Aorta (tissue), 5 donors: ENCODE measurements at places on chromosomes 3 and 15. TPM values are rescaled to one million over a fixed set of nuclear protein-coding genes. Genes with fewer than 3 reads are reported as not detected.

DNA sequence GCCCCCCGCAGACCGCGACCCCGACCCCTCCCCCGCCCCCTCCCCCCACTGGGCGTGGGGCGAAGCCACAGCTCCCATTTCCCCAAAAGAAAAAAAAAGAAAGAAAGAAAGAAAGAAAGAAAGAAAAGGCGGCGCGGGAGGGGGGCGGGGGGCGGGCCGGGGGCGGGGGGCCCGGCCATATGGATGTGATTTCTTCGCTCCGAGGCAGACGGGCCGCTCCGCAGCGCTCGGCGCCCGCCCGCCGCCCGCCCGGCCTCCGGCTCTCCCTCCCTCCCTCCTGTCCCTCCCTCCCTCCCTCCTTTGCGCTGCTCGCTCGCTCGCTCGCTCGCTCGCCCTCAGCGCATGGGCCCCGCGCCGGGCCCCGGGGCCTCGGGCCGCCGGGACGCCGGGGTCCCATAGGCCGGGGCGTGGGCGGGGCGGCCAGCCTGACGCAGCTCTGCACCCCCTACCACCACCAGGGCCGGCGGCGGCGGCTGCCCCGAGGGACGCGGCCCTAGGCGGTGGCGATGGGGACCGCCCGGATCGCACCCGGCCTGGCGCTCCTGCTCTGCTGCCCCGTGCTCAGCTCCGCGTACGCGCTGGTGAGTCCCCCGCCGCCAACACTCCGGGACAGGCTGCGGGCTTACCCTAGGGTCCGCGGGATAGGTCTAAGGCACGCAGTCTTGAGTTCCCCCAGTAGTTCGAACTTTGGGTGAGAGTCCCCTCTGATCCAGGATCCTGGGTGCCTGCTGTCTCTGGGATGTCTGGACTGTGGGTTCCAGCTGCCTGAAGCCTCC is 5.7 kb downstream of the PTH1R start:
- DNase-seq: no peak

DNA sequence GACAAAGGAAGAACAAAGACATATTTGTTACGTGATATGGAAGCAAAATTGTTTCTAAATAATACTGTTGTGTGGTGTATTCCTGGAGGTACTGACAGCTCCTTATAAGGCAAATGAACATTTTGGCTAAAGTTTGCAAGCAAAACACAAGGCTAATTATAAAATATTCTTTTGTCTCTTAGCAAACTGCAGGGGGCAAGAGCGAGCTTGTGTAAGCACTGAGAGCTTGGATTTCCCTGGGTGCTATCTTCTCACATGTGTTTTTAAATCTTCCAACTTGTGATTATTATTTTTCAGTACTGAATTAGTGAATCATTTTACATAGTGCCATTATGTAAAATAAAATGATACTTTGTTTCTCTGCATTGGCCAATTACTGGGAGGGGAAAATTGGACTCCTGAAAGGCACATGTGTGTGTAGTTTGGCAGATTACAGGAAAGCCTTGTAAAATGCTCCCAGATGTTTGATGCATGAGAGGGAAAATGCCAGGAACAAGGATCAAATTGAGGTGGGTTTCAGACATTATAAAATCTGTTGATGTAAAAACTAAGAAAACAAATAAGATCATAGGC is 611.5 kb downstream of the AGBL1 start:
- DNase-seq: no peak

DNA sequence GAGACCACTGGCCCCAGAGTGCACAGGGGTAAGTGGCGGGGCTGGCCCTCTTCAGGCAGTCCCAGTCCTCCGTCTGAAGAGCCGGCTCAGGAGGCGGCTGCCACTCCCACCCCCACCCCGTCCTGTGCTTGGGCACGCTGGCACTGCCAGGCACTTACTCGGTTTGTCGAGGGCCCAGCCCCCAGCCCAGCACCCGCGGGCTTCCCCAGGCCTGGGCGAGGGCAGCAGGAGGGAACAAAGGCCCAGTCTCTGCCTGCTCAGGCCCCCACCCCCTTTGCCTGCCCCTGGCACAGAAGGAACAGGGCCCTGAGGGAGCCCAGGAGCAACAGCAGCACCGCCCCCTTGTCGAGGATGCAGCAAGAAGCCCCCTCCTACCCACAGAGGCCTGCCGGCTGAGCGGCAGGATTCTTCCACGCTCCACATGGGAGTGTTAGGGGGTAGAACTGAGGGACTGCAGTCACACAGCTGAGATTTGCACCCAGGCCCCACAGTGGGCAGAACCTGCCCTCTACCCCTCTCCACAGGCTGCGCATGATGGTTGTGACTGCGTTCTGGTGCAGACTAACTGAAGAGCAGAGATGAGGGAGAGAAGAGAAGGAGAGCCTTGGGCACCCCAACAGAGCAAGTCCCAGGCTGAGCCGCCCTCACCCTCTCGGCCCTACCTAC is 8.9 kb downstream of the DUSP7 start:
- DNase-seq: peak; percentile 77

- no peak for DNase-seq
Measured at GRCh38 chr3:47475029-47475569, 642 bp downstream of the SCAP start.

GRCh38 chr3:13932578-13933295 is 52.9 kb upstream of the WNT7A start:
- no peak for DNase-seq

GRCh38 chr3:127374086-127375010 is 86.5 kb upstream of the PRR20G start:
- peak; percentile 34 for DNase-seq

The FAM162A gene
- 23.7 TPM for total RNA-seq

DNA sequence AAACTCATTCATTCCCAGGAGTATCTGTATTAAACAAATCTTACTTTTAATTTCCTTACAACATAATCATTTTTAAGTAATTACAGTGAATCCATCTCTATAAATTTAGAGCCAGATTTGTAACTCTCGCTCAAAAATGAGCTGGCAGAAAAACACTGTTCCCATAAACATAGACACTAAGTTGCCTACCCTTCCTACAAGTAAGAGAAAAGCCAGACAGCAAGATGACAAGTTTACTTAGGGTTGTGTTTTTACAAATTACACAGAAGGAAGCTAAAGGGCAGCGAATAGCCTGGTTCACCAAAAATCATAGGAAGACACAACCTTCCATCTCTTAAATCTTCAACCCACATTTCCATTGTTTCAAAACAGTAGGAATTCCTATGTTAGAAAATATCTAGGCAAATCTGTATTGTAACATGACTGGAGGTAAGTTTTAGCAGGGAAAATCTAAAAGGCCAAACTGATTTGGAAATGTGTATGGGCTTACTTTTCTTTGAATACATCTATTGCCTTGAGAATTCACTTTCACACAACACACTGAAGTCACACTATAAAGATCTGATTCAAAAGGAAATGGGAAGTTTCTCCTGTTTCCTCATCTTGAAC is 21.7 kb downstream of the HERC1 start:
- DNase-seq: no peak

The RGMA gene
- 25.3 TPM for total RNA-seq

The MOBP gene
- not detected for total RNA-seq

GRCh38 chr3:50316657-50317242 is 5.8 kb downstream of the HYAL2 start:
- DNase-seq: peak; percentile 62

DNA sequence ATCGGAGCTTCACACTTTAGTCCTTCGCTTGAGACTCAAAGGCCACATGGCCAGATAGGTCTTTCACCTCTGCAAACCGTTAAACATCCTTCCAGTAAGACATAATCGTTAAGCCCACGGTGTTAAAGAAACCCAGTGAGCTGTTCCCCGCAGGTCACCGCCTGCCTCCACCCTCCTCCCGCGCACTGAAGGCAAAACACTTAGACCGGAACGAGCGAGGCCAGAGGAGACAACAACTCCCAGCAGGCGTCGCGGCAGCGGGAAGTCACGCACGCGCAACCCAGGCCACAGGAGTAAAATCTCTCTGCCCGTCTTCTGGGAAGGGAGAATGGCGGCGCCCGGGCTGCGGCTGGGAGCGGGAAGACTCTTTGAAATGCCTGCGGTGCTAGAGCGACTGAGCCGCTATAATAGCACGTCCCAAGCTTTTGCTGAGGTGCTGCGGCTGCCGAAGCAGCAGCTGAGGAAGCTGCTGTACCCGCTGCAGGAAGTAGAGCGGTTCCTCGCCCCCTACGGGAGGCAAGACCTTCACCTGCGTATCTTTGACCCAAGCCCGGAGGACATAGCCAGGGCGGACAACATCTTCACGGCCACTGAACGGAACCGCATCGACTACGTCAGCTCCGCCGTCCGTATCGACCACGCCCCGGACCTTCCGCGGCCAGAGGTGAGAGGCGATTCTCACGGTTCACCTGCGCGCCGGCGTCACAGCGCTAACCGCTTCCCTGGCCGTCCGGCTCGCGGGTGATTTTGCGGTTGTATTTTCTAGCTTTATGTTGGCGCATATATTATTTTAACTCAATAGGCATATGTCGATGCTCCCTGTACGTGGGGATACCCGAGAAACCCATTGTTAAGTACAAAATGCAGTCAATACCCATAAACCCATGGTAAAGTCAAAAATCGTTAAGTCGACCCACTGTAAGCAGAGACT is at the start of gene GTPBP8:
GTPBP8 (plus strand) TSS at position 313 of the 931 bp plus-strand sequence; CDS start at position 329, 16 bp downstream.
- DNase-seq: peak; percentile 95

- no peak for DNase-seq
Measured at GRCh38 chr15:69531665-69532027, 79.0 kb downstream of the RPLP1 start.

The RBM15B gene
- 22.4 TPM for total RNA-seq

GRCh38 chr3:16795581-16795980 is 89.2 kb upstream of the PLCL2 start:
- DNase-seq: no peak

The NPAP1 gene
- not detected for total RNA-seq

The ALDH1A2 gene
- 5.9 TPM for total RNA-seq

The GNAT1 gene
- total RNA-seq: not detected

The UBL7 gene
- total RNA-seq: 27.0 TPM

- no peak for DNase-seq
Measured at GRCh38 chr15:88238618-88239430, 17.7 kb downstream of the NTRK3 start.

GRCh38 chr3:64321747-64322146 is 96.5 kb upstream of the PRICKLE2 start:
- DNase-seq: no peak

DNA sequence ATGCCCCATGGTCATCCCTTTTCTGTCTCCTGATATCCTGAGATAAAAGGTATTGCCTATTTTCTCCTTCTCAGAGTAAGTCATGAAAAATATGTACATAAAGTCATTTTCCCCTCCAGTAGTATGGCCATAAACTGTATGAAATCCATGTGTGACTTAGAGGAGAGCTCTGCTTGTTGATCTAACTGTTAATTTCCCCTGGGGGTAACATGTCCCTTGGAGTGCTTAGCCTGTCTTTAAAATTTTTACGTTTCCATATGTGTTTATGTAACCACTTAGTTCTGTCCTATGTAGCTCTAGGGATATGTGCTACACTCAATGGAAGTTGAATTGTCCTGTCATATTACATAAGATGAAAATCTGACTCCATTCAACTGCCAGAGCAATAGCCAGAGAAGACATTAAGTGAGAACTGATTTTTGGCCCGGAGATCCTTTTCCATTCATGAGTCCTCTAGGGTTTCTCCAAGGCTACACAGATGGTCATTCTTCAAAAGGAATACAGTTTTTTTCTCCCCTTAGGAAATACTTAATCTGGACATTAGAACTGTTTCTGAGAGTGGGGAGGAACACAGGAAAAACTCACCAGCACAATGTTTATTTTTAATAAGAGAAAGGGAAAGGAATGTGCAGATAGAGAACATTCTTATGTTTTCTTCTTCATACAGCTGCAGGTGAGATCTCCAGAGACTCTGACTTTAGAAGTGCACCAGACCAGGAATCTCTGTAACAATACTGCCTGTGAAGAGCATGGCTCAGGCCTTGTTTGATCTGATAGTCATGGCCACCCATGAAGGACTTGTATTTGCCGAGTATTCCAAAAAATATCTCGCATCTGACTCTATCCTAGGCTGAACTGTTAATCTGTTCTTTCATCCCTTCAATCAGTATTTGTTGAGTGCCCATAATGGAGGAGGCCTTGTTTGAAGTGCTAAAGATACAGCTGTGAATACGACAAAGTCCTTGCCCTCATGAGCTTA is 29.8 kb upstream of the CLRN1 start:
- no peak for DNase-seq

- no peak for DNase-seq
Measured at GRCh38 chr3:135100366-135100765, 305.3 kb downstream of the EPHB1 start.

GRCh38 chr15:38598749-38599148 is 34.1 kb upstream of the RASGRP1 start:
- no peak for DNase-seq

DNA sequence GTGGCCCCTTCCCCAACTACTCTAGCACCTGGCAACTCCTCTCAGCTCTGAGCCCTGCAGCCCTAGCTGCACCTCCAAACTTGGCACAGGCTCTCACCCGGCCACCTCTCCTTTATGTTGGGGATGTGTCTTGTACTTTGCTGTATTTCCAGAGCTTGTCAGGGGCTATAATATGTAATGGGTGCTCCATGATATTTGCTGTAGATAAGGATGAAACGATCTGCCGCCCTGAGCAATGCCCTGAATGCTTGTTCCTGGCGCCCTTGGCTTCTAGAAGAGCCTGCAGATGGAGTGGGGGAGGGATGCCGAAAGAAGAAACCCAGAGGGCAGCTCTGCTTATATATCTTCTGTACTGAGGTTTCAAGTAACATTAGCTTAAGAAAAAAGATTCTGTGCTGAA is 35.9 kb upstream of the ZBTB38 start:
- DNase-seq: no peak

The GRK7 gene
- total RNA-seq: 0.23 TPM

GRCh38 chr15:49688135-49688790 is 67.4 kb downstream of the DTWD1 start:
- DNase-seq: no peak

- no peak for DNase-seq
Measured at GRCh38 chr3:58355179-58355578, 22.5 kb downstream of the PXK start.
